Activated CD4-positive, alpha-beta T cell treated with anti-CD3 and anti-CD28 coated beads, Interleukin-2, amount 50 U/mL, for 1 hour (primary cell): ENCODE measurements at places on chromosomes 12 and 14.
A peak's percentile ranks its signal among the peaks of the same experiment; 100 is the strongest.

GRCh38 chr12:27952510-27952909, 20.0 kb downstream of the PTHLH start:
- no peak for DNase-seq

- DNase-seq: peak; percentile 18
These were observed 59.7 kb upstream of the NAP1L1 start for GRCh38 chr12:76144245-76144549.

DNA sequence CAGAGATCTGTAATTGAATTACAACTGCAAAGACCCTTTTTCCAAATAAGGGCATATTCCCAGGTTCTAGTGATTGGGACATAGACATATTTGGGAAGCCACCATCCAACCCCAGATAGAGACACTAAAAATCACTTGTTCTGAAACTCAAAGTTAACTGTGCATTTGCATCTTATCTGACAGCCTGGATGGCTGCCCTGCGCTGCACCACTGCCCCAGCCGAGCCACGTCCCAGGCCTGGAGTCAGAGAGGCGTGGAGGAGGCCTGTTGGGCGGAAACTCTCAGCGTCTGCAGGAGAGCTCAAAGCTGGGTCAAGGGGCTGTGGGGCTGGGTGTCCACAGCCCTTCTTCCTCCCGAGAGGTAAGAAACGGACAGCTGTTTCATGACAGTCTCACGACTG, 124.4 kb downstream of the RIMBP2 start:
- no peak for DNase-seq

GRCh38 chr14:101980700-101981099, 16.3 kb downstream of the DYNC1H1 start:
- DNase-seq: no peak

- DNase-seq: no peak
These were observed 1.3 kb downstream of the ASCL1 start for GRCh38 chr12:102958830-102959176.
